Cortex of kidney (tissue), 1 donor: ENCODE measurements at places on chromosomes 6 and 20.

DNA sequence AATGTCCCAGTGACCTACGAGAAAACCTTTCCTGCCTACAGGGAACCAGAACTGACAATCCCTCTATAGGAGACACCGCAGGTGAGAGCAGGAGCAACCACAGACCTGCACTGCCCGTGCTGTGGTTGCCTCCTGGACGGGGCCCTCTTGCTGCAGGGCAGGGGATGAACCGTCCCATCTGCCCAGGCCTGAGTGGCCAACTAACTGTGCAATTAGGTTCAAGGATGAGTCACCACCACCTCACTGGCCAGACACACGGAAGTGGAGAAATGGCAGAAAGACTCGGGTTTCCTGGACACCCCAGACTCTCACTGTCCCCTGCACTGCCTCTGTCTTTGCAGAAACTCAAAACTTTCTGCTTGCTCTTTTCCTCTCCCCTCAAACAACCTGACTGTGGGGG, 13.8 kb upstream of the HLA-G start:
- DNase-seq: no peak

GRCh38 chr6:20696676-20697075, 162.4 kb downstream of the CDKAL1 start:
- DNase-seq: no peak

GRCh38 chr20:17825960-17826843, 126.4 kb downstream of the BANF2 start:
- no peak for DNase-seq

GRCh38 chr6:91082311-91082832, 495.5 kb upstream of the MAP3K7 start:
- DNase-seq: no peak

DNA sequence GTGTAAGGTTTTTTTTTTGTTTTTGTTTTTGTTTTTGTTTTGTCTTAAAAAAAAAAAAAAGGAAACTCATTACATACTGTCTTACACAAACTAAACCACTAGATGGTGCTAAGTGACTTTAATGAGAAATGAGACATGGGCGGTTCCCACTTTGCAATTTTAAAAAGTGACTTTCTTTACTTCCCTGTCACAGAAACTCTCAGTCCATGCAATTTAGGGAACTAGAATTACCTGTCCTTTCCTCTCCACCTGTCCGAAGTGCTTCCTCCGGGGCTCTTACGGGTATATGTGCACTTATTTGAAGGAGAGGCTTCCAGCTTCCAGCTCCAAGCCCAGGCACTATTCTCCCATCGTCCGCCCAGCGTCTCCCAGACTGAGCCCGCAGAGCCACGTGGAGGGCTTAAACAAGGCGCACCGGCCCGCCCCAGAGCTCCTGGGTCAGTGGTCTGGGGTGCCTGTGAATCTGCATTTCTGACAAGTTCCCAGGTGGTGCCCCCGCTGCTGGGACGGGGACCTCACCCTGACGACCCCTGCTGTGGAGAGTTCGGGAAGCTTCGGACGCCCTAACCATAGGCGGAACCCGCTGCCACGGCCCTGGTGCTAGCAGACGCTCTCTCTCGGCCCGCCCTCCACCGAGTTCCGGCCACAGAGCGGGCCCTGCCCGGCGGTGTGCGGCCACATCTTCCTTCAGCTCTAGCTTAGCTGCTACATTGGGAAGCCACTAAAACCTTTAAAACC, 26.1 kb downstream of the BFSP1 start:
- DNase-seq: no peak

GRCh38 chr6:42113936-42114636, 28.3 kb downstream of the C6orf132 start:
- no peak for DNase-seq

DNA sequence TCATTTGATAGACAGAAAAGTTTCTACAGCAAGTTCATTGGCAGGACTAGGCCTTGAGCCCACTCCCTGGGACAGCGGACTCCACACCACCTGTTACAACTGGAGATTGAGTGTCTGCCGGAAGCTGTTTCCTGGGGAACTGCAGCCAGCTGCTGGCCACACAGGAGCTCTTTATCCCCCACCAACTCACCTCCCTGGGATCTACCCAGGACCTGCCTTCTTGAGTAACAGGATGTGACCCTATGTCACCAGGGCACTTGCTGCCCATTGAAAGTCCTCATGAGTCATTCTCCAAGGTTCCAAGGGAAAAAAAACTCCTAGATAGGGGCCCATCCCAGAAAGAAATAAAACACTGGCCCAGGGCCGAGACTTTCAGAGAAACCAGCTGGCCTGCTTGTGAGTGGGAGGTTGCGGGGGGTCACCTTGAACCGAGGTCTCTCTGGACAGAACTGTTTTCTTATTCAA, 37.4 kb upstream of the SLC9A8 start:
- no peak for DNase-seq

DNA sequence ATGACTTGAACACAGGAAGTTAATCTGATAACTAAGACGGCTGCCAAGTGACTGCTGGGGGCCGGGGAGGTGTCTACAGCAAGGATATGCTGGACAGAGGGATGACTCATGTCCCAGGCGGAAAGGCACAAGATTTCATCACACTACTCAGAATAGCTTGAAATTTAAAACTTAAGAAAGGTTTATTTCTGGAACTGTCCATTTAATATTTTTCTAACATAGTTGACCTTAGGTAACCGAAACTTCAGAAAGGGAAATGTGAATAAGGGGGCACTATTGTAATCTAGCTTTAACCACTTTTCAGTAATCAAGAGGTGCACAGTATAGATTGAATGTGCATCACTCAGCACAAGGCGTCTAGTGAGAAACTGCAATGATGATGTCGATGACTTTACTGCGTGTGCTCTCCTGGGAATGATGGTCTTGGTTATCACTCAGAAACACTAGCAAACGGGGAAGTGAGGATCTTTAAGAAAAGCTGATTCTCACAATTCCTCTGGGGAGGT, 171.5 kb downstream of the QKI start:
- no peak for DNase-seq

DNA sequence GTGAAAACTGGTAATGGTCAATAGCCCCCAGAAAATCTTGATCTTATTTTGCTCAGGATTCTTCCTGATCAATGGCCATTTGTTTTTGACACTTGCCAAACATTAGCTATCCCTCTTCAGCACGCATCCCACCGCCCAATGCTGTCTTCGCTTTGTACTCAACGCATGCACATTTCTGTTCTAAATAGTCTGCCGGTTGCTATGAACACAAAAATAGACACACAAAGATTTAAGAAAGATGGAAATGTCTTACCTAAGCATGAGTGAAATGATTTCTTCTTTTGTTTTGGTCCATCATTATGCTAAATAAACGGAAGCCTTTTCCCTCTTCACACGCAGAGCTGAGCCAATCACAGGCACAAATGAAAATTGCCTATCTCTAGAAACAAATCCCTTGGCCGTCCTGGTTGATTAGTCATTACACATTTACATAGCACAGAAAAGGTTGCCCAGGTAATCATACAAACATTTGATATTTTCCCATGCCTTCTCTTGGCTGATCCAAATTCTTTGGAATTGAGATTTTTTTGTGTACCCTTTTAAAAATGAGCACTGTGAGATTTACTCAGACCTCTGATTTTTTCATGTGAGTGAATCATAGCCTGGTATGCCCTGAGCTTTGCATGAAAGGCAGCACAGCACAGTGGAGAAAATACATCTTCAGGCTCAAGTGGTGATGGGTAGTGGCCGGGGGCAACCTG, 70.5 kb upstream of the FAM184A start:
- DNase-seq: no peak

DNA sequence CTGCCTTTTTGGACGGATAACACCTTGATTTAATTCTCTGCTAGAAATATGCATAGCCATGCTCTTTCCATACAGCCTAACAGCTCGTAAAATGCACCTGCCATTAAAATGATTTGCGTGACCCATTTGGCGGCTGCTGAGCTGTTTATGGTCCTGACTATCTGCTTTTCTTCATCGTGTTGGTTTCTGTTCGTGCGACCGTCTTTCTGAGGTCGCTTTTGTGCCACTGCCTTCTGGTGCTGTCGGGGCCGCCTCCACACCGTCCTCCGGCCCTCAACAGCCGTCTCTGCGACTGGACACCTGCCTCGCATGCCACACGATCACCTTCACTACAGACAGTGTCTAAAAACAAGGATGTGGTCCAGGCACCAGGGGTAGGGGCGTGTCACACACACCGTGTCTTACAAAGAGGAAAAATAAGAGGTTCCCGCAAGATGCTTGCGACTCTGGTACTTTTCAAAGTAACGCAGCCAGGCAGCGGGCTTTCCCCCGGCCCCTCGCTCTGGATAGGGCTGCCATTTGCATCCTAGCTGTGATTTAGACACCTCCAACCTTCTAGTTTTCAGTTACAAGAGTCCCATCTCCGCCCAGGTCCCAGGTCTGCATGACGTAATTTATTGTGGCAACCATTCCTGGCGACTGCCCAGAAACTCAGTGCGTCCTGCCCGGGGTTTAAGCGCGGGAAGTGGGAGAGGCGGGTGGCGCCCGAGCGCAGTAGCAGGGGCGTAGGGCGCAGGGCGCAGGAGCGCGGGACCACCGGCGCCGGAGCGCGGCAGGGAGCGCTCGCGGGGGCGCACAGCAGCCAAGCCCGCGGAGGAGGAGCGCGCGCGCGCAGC, at the start of gene STMND1:
TSS of gene STMND1 (plus strand) at position 629 of the 836 bp plus-strand sequence. CDS start 208 bp downstream, outside the sequence.
- DNase-seq: no peak

DNA sequence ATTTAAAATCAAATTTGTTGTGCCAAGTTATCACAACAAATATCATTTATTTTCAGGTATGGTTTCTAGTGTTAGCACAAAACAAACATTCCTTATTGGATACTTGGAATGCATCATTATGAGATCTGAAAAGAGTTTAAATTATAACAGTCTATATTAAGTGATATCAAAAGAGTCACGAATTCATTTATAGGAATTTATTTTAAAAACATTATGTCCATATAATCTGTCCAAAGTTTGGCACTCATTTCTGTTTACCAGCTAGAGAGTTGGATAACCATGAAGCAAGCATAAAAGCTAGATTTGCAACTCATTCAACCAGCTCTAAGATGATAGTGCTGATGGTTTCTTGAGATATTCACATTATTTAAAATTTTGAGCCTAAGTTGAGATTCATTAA, 453.2 kb downstream of the DOK5 start:
- no peak for DNase-seq

DNA sequence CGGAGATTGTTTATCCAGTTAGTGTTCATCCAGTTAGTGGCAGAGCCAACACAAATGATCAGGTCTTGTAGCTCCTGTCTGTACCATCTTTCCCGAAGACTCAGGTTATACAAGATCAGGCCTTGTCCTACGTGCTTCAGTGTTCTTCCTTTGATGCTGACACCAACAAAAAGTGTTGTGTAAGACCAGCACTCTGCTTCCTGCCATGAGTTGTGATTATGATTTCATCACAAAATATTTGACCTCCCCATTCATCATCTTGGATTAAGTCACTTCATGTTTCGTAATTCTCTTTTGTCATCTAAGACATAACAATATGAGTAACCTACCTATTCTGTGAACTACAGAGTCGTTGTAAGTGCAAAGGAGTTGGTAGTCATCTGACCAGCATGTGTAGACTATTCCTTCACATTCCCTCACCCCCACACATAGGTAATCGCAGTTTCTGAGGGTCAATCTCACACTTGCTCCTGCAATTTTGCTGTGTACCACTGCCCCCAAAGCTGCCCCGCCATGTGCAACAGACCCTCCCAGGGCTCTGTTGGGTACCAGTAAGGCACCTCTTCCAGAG, 135.6 kb upstream of the SLC22A23 start:
- DNase-seq: no peak

- no peak for DNase-seq
These were observed 1.8 kb upstream of the TBPL1 start for GRCh38 chr6:133951227-133951626.

GRCh38 chr20:45368221-45368980, 5.4 kb downstream of the SYS1 start:
- no peak for DNase-seq

DNA sequence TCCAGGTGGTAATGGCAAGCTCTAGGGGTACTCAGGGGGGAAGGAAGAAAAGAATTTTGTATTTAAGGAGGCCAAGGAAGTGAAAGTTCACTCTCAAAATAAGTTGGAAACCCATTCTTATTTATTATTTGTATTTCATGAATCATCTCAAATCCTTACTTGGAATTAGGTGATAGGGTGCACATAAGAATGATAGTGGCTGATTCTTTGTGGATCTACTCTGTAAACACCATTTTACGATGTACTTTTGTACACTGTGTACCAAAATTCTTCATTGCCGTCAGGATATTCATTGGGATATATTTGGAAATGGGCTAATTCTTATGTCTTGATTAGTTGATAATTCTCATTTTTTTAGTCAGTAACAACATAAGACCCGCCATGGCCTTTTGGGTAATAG, 179.5 kb upstream of the LAMP5 start:
- no peak for DNase-seq

GRCh38 chr20:44435630-44436335, 39.9 kb upstream of the TTPAL start:
- no peak for DNase-seq

DNA sequence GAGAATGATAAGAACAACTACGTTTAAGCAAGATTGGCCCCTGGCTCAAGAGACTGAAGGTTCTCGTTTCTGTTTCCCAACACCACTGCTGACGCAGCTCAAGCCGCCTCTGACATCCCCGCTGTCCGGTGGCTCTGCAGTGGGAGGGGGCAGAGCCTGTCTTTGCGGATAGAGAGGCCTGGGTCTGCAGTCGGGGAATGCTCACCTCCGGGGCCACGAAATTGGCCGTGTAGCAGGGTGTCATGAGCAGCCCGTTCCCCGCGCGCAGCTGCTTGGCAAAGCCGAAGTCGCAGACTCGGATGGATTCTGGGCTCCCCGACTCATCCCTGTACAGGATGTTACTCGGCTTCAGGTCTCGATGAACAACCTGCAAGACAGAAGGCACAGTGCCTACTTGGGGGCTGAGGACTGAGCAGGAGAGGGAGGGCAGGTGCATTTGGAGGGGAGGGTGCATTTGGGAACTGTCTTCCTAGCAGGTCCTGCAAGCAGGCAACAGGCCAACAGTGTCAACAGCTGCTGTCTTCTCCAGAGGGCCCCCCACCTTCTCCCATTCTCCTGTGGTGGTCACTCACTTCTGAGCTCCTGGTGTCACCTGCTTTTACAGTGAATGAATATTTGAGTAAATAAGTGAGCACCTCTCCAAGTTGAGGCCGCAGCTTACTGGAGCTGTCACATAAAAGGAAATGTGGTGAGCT, 40.5 kb upstream of the MPC1 start:
- no peak for DNase-seq

- no peak for DNase-seq
These were observed 1.9 kb downstream of the DDR1 start for GRCh38 chr6:30885999-30886896.
